Posterior cingulate gyrus (tissue), 11 donors: ENCODE measurements at places on chromosomes 1 and 21.

DNA sequence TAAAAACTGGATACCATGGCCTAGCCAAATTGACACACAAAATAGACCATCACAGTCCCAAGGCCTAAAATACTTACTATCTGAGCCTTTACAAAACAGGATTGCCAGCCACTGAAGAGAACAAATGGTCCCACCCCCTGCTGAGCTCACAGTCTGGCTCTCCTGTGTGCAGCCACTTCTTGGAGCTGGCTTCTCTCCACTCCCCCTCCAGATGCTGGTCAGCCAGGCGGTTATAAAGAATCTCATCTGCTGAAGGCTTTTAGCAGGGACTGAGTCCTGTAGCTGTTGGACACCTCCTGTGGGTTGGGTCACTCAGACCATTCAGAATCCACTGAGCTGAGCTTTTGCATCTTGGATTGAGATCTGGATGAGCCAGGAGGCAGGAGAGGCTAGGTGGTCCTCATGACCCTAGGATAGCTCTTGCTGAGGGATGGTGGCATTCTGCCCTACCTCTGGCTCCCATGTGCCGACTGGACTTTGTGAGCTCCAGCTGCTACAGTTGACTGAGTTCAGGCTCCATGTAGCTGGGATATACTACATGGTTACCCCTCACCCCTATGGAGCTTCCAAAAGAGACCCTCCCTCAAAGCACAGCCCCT is 16.1 kb downstream of the OXCT2 start:
- no peak for DNase-seq

GRCh38 chr1:173212952-173213491 is 5.9 kb upstream of the TNFSF4 start:
- DNase-seq, result no peak

DNA sequence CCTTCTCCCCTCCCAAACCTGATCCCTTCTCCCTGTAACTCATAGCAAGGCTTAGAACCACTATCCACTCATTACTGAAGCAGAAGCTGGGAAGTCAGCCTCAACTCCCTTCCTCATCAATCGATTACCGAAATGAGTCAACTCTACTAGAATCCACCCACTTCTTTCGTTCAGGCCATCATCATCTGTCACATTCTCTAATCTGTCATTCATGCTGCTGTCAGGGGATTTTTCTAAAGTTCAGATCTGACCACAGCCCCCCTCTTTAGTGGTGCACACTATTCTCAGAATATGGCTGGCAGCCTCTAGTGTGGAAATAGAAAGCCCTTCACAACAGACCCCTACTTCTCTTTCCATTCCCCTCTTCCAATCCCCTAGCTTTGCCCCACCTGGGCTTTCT is 5.1 kb downstream of the NT5C1A start:
- DNase-seq, result no peak

DNA sequence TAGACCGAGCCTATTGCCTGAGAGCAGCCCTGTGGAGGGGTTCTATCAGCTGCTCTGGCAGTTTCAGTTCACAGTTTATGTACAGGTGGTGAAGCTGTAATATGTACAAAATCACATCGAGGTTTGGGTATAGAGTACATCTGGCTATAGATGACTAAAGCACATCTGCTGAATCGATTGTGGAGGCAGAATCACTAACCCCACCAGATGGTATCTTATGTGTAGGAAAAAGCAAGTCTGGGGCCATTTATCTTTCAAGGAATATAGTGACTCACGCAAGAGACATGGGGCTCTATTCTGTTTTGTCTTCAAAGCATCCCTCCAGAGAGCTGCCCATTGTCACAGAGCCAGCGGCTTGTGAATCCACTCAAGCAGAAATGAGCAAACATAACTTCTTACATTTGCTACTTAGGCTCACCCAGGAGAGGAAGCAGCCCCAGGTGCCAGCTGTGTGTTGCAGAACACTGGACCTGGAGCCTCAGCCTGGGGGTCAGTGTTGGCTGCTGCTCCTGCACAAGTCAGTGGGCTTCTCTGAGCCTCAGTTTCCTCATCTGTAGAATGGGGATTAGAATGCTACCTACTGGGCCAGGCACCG is 21.3 kb downstream of the MIIP start:
- DNase-seq, result no peak

- no peak for DNase-seq
These were observed 11.6 kb upstream of the CD1D start for GRCh38 chr1:158169105-158169504.

GRCh38 chr1:184153731-184154130 is 102.2 kb downstream of the TSEN15 start:
- DNase-seq, result no peak

DNA sequence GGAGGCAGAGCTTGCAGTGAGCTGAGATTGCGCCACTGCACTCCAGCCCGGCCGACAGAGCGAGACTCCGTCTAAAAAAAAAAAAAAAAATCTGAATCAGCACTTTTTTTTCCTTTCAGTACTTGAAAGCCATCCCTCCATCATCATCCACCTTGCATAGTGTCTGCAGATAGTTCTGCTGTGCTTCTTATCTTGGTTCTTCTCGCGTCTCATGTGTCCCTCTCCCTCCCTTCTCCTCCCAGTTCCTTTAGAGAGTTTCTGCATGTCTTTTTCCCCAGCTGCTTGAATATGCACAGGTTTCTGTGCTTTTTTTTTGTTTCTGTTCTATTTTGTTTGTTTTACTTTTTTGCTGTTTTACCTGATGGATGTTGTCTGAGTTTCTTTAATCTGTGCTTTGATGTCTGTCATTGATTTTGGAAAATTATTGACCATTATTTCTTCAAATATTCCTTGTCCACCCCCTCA is 3.9 kb upstream of the COL18A1 start:
- DNase-seq, result no peak

DNA sequence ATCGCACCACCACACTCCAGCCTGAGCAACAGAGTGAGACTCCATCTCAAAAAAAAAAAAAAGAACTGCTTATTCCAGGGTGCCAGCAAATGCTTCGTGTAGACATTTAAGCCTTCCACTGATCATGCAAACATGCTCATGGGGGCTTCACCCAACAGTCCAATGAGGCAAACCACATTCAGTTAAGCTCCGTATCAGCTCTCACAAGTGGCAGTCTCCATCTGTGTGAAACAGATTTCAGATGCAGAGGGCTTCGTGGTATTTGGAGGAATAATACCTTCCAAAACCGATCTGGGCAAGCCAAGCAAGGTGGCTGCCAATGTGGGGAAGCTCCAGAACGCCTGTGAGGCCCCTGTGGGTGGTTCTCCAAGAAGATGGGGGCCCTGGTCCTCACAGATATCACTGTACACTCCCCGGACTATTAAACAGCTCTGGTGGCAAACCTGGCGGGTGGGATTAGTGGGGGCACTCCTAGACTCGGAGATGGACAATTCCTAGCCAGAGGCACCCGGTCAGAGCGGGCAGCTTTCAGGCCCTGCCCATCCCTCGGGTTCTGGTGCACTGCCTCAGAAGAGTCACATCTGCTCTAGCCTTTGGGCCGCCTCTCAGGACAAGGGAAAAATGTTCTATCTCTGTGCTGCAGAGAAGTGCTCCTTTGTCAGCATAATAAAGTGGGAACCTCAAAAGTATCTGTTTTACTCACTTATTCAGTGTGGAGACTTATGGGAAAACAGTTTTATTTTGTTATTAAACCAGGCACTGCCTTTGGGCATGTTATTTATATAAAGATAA is 10.2 kb downstream of the CREG1 start:
- no peak for DNase-seq

DNA sequence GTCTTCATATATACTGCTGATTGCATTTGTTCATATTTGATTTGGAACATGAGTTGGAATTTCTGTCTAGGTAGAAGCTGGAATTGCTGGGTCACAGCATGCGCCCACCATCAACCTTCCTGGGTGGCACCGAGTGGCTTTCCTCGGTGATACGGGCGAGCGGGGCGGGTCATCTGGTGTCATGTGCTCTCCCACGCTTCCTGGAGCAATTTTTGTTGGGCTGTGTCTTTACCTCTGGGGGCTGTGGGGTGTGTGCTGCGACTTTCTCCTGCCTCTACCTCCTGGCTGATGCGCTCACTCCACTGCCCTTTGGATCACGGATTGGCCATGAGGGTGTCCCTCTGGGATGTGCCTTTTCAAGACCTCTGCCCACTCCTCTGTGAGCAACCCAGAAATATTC is 108.7 kb upstream of the COL6A1 start:
- no peak for DNase-seq

DNA sequence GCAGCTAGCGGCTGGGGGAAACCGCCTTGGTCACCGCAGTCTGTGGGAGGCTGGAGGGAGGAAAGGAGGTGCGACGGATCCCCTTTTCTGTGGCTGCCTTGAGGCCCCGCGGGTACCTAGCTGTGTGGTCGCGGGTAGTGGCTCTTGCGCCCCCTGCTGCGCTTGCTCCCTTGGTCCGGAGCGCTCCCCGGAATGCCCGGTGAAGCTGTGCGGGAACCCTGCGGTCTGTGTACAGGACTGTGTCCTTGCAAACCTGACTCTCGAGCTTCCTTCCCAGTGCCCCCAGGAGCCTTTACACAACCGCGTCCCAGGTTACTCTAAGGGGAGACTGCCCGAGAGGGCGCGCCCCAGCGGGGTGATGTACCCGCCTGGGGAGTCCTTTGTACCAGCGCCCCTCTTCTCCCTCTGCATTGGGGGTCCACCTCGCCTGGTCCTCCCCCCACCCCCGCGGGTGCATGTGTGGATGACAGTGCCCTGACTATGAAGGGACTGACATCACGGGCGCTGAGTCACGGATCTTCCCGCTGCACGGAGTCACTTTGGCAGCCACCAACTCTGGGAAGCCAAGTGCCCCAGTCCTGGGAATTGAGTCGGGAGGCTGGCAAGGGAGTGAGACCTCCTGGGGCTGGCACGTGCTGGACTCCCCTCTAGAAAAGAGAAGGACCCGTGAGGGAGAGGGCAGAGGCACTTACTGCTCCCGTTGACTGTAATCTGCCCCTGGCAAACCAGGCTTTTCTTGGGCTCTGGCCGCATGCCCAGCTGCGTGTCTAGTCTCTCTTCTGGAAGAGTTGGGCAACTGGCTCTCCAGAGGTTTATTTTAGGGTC is 816 bp downstream of the IL6R start:
- DNase-seq, result peak; percentile 64

GRCh38 chr1:239572183-239572582 is 185.8 kb downstream of the CHRM3 start:
- DNase-seq, result no peak

DNA sequence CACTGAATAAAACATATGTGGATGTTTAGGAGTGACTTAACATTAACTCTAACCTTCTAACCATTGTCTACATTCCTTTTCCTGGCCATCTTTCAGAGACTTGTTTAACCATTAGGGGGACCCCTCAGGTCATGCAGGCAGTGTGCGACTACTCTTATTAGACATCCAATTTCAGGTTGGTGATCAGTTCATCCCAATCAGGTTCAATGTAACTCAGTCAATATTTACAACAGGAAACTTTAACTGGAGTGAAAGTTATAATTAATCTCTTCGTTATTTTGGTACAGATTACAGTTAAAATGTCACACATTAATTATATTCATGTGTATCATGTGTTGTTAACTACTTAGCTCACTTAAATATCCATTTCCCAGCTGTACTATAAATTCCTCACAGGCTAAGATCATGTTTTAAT is 68.8 kb upstream of the RGS1 start:
- no peak for DNase-seq

DNA sequence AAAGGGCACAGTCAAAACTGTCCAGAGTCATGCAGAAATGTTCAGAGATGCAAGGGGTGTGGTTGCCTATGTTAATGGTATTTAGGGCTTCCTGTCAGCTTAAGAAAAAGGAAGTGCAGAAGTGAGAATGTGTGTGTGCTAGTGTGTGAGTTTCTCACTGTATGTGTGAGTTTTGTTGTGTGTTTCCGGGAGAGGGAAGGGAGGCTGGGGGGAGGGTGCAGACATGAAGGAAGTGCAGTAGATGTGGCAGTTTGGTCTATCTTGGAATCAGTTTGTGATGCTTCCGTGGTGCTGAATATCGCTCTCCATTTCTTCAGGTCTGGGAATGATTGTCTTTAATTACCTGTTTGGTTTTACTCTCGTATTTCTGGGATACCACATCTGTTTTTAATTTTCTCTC is 16.5 kb upstream of the ATP6V1G3 start:
- no peak for DNase-seq

DNA sequence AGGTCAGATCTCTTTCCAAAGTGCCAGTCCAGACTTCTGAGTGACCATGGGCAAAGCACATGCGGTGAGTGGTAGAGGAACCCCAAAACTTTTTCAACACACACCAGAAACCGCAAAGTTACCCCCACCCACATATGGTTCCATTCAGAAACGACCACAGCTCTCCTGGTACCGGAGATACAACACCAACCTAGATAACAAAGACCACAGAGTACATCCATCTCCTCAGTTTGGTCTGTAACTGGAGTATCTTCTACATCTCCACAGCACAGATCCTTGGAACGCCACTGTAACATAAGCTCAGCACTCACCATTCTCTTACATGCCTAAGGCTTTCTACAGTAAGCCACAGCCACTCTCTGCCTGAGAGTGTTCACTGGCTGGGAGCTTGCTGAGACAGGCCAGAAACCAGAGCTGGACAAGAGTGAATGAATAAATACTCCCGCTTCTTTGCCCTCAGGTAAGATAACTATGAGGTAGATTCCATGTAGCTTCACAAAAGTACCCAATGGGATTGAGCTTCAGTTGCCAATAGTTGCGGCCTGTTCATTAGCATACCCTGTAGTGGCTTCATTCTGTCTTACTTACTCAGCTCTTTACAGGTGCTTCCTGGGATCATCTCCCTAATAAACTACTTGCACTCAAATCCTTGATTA is 81.8 kb downstream of the SMYD3 start:
- no peak for DNase-seq

GRCh38 chr1:116182019-116182714 is 71.0 kb downstream of the MAB21L3 start:
- DNase-seq, result no peak

GRCh38 chr1:223048026-223048425 is 95.0 kb downstream of the TLR5 start:
- no peak for DNase-seq

- no peak for DNase-seq
These were observed 283.6 kb upstream of the C1orf105 start for GRCh38 chr1:172136925-172137324.

DNA sequence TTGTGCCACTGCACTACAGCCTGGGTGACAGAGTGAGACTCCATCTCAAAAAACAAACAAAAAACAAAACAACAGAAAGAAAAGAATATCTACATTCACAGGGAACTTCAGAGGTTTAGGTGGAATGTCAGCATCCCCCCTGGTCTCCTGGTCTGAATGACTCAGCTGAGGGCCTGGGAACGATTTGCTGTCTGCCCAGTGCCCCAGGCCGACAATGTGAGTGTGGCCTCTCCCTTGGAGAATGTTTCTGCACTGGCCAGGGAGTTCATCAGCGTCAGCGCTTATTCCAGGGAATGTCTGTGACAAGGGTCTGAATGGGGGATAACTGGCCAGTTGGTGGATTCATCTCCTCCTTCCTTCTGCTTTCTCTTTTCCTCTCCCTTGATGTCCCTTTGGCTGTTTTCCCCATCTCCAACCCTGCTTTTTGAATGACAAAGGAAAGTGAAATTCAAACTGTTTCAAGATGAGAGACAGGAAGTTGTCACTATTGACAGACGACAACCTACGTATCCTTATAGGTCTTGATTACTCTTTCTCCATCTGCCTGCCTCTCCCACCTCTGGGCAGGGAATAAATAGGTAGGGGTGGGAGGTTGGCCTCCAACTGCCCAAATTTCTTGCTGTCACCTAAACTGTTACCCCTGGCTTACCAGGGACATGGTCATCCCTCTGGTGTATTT is 213.1 kb downstream of the HHAT start:
- no peak for DNase-seq
